Regular cardiac myocyte (primary cell): ENCODE measurements at places on chromosomes 7 and 10. TPM values are rescaled to one million over a fixed set of nuclear protein-coding genes. Genes with fewer than 3 reads are reported as not detected.

The CDHR3 gene
- total RNA-seq: 2.5 and 2.8 TPM in 2 replicates

The ASIC3 gene
- under 0.01 and 0.19 TPM in 2 replicates for total RNA-seq

The TRPV5 gene
- not detected in 2 replicates for total RNA-seq

The COL1A2 gene
- total RNA-seq: 3,067 and 5,973 TPM in 2 replicates

The SUPV3L1 gene
- 29.3 and 33.9 TPM in 2 replicates for total RNA-seq

The WDR86 gene
- total RNA-seq: 0.56 TPM in 1 of 2 replicates, not detected in the other

The GHRHR gene
- total RNA-seq: not detected in 2 replicates

The C10orf53 gene
- total RNA-seq: not detected in 2 replicates

The TMEM229A gene
- not detected in 2 replicates for total RNA-seq

The WASHC2A gene
- 29.9 and 33.0 TPM in 2 replicates for total RNA-seq

The C10orf105 gene
- under 0.01 TPM in 1 of 2 replicates, not detected in the other for total RNA-seq

The TMEM176A gene
- total RNA-seq: not detected in 2 replicates
